ENCODE measurements at places on chromosomes 1 and 21. TPM values are rescaled to one million over a fixed set of nuclear protein-coding genes. Genes with fewer than 3 reads are reported as not detected.

The LRRC38 gene
- 0.06 TPM for total RNA-seq

The C1orf210 gene
- total RNA-seq: not detected

The CCDC181 gene
- total RNA-seq: 0.29 TPM

The PLA2G2D gene
- not detected for total RNA-seq

The TMEM52 gene
- 0.63 TPM for total RNA-seq

The CFAP107 gene
- not detected for total RNA-seq

The AJAP1 gene
- not detected for total RNA-seq

The DCDC2B gene
- total RNA-seq: not detected

The RERE gene
- total RNA-seq: 36.8 TPM

The CHIA gene
- total RNA-seq: not detected

The LCE3D gene
- total RNA-seq: 4.0 TPM

The OR2T33 gene
- total RNA-seq: not detected
